NCI-H510A (cell line): ENCODE measurements at places on chromosomes 13 and 19.

- no peak for DNase-seq
These were observed 35.2 kb downstream of the CACNG6 start for GRCh38 chr19:54026656-54027055.

GRCh38 chr19:2449019-2449418 lies 7.7 kb downstream of the LMNB2 start:
- no peak for DNase-seq

- no peak for DNase-seq
These were observed 59.6 kb downstream of the DPY19L3 start for GRCh38 chr19:32465176-32465575.

DNA sequence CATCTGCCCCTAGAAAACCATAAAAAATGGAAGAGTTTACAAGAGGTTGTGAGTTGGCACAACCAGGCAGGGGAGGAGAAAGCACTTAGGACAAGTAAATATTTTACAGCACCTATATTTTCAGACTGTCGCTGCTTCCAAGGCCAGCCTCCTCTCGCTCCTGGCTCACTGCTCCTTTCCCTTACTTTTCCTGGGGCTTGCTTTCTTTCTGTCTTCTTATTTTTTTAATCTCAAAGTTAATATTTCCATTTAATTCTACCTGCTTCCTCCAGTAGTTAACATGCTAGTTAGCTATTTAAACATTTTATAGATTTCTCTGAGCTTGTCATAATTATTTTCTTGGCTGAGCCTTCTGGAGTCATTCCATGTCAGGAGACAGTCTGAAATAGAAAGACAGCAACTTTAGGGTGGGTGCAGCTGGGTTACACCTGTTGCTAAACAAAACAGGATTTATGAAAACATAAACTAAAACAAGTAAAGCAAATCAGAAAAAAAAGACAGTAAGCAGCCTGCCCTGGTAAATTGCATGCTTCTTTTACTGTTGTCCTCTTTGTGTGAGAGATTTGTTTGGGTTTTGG lies 330.1 kb downstream of the DLEU7 start:
- no peak for DNase-seq

DNA sequence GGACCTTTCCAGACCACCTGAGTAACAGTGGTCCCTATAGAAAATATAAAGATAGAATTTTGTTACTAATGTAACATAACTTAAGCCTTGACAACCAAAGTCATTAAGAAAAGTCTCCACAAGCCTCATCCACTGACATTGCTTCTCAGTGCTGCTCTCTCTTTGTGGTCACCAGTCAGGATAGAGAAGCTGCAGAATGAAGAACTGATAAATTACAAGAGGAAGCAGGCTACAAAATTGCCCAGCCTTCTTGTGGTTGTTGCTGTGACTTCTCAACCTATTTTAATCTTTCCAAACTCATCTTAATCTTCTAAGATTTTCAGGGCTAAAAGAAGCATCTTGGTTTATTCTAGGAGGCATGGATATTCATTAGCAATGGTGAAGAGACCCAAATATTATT lies 343.8 kb downstream of the MZT1 start:
- no peak for DNase-seq

DNA sequence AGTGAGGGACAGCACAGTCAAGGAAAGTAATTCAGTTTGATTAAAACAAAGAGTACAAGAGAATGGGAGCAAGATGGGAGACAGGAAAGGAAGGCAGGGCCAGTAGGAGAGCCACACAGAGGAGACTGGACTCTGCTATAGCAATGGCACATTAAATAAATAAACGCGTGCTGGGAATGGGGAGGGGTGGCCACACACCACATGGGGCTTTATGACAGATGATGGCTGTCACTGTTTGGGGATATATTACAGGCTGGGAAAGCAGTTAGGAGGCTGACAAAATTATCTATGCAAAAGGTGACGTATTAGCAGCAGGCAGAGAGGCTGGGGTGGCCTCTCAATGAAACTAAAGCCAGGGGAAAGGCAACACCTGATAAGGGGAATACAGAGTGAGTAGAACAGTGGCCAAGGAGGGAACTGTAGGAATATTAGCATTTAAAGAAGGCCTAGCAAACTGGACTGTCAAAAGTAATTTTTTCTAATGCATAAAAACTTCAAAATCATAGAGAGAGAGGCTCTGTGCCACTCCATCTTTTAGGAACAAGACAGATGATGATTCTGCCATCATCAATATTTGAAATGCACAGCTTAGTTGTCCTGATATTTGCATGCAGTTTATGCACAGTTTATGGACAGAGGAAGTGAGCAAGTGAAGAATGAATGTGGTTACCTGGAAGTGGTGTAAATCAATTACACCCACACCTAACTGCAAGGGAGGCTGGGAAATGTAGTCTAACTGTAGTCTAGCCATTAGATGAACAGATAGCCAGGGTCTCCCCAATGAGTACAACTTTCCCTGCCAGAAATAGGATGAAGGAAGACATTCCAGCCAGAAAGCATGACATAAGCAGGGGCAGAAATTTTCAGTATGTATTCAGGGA lies 346.5 kb downstream of the FOXO1 start:
- DNase-seq, result no peak

DNA sequence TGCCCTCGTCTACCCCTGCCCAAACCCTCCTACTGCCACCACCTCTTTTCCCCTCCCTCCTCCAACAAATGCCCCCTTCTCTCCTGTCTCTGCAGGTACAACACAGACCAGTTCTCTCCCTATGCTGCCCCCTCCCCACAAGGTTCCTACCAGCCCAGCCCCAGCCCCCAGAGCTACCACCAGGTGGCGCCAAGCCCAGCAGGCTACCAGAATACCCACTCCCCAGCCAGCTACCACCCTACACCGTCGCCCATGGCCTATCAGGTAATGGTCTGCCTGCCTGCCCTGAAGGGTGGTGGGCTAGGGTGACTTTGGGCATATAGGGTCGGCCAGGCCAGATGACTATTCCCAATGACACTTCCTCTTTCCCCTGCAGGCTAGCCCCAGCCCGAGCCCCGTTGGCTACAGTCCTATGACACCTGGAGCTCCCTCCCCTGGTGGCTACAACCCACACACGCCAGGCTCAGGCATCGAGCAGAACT lies 6.5 kb upstream of the TIMM50 start:
- DNase-seq, result peak; percentile 40

- no peak for DNase-seq
These were observed 89.2 kb downstream of the DHRS12 start for GRCh38 chr13:51714663-51715168.

DNA sequence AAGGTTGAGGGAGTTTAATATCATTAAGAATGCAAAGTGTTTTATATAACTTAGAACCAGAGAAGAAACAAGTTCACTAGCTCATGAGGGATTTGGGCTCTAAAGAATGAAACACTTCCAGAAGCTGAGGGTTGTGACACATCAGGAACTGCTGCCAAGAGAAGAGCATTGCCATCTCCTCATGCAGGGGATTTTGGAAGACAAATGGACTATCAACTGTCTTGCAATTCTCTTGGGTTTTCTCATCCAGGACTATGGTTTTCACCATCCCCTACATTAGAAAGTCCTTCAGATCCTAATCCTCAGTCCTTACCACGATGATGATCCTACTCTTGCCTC lies 59.7 kb upstream of the KL start:
- no peak for DNase-seq

GRCh38 chr13:94308832-94309231 lies 170.7 kb downstream of the DCT start:
- DNase-seq, result no peak

- no peak for DNase-seq
These were observed 1.3 kb upstream of the AKT2 start for GRCh38 chr19:40286235-40286970.

GRCh38 chr13:98613591-98613990 lies 36.7 kb upstream of the STK24 start:
- no peak for DNase-seq

- DNase-seq, result no peak
These were observed 22.9 kb upstream of the SHISA2 start for GRCh38 chr13:26074706-26075105.

GRCh38 chr13:32894589-32895001 lies 121.6 kb upstream of the KL start:
- no peak for DNase-seq

- DNase-seq, result no peak
These were observed 309.3 kb downstream of the DCT start for GRCh38 chr13:94170145-94170571.

- no peak for DNase-seq
These were observed 16.3 kb upstream of the TSPAN16 start for GRCh38 chr19:11279505-11280236.

DNA sequence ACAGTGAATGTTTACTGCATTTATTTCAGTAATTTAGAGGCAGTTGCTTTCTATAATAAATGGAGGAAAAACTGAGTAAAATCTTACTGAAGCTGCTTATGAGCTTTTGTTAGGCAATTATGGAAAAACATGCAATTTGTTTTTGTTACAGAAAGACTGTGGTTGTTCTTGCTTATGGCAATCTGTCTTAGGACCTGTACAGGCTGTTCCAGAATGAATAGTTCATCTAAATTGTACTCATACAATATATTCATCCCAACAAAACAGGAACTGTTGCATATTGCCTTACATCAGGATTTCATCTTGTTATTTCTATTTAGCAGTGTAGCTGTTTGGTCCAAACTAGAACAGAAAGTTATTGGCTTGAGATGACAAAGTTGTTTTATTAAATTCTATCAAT lies 199.2 kb downstream of the NALCN start:
- DNase-seq, result no peak

GRCh38 chr13:83691966-83692365 lies 190.3 kb downstream of the SLITRK1 start:
- DNase-seq, result no peak

GRCh38 chr13:113406321-113407102 lies 42.6 kb upstream of the GRTP1 start:
- DNase-seq, result no peak

DNA sequence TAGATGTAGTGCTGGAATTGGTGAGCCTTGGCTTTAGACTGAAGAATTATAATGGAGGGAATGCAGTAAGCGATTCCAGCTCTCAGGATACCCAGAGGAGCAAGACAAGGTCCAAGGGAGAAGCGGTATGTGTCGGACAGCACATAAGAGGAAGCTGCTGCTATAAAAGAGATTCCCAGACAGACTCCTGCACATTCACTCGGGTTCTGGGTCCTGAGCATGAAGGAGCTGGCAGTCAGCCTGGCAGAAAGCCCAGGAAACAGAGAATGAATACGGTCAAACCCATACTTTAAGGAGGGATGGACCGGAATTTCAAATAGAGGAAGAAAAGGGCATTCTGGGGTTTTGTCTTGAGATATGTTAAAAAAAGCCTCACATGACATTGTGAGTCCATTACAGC lies 308.3 kb downstream of the DNAJC15 start:
- DNase-seq, result no peak

DNA sequence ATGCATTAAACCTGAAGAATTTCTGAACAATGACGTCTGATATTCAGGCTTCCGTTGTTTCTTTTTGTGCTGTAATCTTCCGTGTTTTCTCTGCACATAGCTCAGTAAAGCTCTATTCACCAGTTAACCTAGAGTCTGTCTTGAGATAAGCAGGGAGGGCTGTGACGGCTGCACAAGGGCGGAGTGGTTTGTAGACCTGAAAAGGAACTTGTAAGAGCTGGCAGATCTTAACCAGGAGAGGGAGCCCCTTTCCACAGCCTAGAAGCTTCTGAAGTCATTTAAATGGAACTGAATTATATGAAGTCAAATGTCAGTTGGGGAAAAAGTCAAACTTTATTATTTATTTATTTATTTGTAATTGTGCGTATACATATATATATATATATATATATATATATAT lies 27.5 kb downstream of the DPRX start:
- no peak for DNase-seq

DNA sequence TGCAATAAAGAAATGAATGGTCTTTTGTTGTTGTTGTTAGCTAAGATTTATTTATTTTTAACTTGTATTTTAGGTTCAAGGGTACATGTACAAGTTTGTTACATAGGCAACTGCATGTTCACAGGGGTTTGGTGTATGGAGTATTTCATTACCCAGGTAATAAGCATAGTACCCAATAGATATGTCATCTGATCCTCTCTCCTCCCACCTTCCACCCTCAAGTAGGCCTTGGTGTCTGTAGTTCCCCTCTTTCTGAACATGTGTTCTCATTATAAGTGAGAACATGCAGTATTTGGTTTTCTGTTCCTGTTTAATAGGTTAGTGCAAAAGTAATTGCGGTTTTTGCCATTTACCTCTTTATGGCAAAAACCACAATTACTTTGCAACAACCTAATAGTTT lies 554.1 kb downstream of the TBC1D4 start:
- DNase-seq, result no peak

GRCh38 chr19:815079-815774 lies 6.5 kb downstream of the PLPPR3 start:
- no peak for DNase-seq

DNA sequence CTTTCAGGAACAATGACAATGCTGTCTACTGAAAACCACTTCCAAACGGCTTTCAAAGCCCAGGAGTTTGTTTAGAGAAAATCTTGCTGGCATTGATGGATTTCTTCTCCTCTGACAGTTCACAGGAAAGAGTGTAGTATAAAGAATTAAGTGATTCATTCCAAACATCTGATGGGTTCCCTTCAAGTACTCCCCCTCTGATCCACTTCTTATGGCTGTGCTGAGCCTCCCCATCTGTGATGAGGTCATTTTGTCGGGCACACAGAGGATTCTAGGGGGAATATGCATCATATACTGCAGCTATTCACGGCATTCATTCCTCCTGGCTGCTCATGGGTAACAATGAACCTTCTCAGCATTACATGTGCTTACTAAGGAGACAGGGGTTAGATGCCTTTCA lies 107.9 kb downstream of the RGCC start:
- no peak for DNase-seq

DNA sequence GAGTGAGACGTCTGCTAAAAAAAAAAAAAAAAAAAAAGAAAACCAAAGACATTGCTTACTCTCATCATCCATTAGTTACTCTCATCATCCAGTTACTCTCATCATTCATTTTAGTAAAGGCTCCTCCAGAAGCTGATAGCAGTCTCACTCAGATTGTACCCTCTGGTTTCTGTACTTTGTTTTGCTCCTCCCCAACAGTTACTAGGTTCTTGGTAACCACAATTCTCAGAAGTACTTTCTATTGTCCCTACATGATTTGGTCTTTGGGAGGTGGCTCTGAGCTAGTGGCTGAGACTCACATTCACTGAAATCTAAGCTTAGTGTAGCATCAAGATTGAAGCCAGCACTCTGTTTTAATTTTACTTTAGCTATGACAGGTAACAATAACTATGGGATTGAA lies 14.3 kb downstream of the ERICH4 start:
- DNase-seq, result no peak

- DNase-seq, result peak; percentile 80
These were observed 14.6 kb downstream of the CBLC start for GRCh38 chr19:44792281-44792680.

GRCh38 chr13:113636266-113636963 lies 21.6 kb downstream of the ATP4B start:
- no peak for DNase-seq

GRCh38 chr13:112943309-112944125 lies 25.5 kb upstream of the MCF2L start:
- DNase-seq, result no peak

GRCh38 chr19:40717880-40718773 lies 1.2 kb downstream of the ITPKC start:
- no peak for DNase-seq
